ENCODE measurements at places on chromosomes 12 and 14.

- peak; percentile 53 for DNase-seq
Observed at GRCh38 chr12:90102957-90103652, 394.5 kb upstream of the ATP2B1 start.

- DNase-seq, result no peak
Observed at GRCh38 chr14:40494483-40494882, 1062.2 kb upstream of the FBXO33 start.

DNA sequence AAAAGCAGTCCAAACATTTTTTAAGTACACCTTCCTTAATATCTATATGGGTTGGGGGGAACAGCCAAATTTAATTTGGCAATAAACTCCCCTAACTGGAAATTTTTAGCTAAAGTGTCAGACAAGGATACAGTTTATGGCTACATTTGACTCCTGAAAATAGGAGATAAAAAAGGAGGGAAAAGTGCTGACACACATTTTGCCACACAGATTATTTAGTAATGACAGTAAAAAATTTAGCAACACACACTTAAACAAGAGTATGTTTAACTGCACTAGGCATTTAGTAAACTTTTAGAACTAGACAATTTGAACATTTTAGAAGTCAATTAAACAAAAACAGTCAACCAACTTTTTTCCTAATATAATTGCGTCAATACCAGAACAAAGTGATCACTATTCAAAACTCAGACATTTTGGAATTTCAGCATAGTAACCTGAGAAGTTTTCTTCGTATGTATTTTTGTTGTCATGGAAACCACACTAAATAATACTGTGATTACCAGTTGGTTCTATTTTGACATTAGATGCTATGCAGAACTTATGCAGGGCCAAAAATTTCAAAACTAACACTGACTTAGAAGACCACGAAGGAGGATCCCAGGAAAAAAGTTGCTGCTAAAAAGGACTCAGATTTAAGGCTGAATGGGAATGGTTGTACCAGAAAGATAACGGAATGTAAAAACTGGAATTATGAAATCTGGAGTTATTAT is 13.4 kb downstream of the GMFB start:
- no peak for DNase-seq

GRCh38 chr12:109864916-109865315 is 15.4 kb downstream of the GLTP start:
- DNase-seq, result peak; percentile 13

GRCh38 chr12:15782667-15783066 is 6.5 kb downstream of the EPS8 start:
- DNase-seq, result no peak

GRCh38 chr14:96103560-96104460 is 64.6 kb downstream of the C14orf132 start:
- DNase-seq, result no peak

GRCh38 chr12:11542599-11542998 is 106.9 kb upstream of the ETV6 start:
- no peak for DNase-seq

GRCh38 chr12:76444408-76444984 is 96.3 kb upstream of the BBS10 start:
- no peak for DNase-seq

GRCh38 chr12:63911341-63911740 is 66.8 kb downstream of the SRGAP1 start:
- no peak for DNase-seq

- no peak for DNase-seq
Observed at GRCh38 chr12:20125276-20125798, 243.0 kb upstream of the PDE3A start.

- DNase-seq, result no peak
Observed at GRCh38 chr12:80485222-80485987, 41.4 kb downstream of the PTPRQ start.

DNA sequence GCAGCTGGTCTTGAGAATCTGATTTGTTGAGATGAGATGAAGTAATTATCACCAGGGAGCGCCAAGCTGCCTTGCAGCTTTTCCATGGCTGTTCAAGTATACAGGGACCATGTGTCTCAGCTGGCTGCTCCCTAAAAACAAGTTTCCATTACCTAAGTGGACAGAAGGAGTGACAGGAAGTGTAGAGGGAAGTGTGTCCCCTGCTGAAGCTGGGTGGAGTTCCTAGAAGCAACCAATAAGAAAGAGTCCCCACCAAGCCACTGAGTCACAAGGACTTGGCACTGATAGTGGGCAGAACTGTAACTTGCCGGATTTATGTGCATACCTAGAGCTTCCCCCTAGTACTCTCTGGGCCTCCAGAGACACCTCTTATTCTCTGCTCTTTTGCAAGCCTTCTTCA is 1.5 kb upstream of the GPX2 start:
- no peak for DNase-seq

- peak; percentile 73 for DNase-seq
Observed at GRCh38 chr12:32671930-32672780, 6.9 kb upstream of the DNM1L start.

DNA sequence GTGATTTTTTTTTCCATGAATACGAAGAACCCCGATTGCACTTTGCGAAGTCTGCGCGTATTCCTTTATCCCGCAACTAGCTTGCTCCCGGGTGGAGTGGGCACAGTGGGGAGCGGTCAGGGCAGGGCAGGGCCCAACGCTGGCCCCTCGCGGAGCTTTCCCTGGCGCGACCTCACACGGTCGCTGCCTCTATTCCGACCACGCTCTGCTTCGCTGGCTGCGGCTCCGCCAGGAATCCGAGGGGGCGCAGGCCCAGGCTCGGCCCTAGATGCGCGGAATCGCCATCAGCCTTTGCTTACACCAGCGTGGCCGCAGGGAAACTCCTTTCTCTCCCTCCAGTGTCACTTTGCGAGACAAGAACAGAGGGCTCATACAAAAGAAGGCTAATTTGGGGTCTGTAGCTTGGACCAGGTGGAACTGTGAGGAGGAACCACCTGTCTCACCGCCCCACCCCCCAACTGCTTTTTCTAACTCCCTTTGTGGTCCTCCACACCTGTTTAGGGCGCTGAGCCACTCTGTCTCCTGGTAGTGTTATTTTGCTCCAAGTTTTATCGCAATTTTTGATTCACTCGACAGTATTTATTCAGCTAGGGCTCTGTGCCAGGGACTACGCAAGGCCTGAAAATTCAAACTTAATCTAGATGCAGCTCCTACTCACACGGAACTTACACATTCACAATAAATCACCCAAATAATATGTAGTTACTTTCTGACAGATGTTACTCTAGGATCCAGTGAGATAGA is 3.1 kb upstream of the NKX2-1 start:
- DNase-seq, result no peak

GRCh38 chr12:21025656-21026055 is 105.3 kb upstream of the SLCO1B1 start:
- no peak for DNase-seq

- DNase-seq, result no peak
Observed at GRCh38 chr12:92900941-92901340, 28.2 kb downstream of the EEA1 start.

DNA sequence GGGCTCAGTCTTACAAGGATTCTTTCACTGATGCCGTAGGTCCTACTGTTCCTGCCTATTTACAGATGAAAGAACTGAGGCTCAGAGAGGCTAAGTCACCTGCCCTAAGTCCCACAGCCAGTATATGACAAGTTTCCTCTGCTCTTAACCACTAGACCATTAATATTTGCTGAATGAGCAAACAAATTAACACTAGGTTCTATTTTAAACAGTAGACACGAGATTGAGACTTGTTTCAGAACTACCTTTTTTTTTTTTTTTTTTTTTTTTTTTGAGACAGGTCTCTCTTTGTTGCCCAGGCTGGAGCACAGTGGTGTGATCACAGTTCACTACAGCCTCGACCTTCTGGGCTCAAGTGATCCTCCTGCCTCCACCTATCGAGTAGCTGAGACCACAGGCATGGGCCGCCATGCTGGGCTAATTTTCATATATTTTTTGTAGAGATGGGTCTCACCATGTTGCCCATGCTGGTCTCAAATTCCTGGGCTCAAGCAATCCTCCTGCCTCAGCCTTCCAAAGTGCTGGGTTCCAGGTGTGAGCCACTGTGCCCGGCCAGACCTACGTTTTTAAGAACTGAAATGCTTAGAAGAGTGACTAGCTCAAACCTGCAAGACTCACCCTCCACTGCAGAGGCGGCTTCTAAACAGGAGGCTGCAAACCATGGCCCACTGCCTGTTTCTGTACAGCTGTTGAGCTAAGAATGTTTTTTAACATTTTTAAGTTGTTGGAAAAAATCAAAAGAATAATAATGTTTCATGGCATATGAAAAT is 12.9 kb downstream of the SYNE3 start:
- DNase-seq, result no peak

DNA sequence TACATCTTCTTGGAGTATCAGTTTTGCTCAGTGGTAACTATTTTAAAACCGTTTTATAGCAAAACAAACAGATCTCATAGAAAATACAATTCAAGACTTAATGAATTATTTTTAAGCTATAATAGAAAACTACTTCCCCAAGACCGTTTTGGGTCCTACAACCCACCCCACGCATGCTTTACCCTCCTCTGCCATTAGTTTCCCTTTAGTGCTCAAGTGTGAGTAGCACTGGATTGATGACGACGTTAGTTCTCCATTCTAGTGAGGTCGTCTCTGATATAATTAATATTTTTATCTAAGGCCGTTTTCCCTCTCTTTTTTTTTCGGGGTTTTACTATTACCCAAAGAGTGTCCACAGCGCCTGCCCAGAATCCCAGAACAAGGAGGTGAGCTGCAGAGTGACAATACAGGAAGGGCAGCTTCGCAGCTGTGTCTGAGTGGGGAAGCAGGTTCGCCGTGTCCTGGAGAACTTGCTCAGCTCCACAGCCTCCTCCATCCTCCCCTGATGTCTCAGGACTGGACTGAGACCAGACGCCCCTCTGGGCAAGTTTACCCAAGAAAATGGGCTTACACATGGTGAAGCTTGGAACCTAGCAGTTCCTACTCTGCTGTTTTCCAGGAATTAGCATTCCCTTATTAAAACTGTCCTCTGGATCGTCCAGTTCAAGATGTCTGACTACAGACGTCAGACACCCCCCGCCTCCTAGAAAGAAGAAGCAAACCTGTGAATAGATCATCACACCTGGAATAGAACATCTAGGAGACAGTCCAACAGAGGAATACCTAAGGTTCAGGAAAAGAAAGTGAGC is 31.9 kb upstream of the MON2 start:
- DNase-seq, result no peak

DNA sequence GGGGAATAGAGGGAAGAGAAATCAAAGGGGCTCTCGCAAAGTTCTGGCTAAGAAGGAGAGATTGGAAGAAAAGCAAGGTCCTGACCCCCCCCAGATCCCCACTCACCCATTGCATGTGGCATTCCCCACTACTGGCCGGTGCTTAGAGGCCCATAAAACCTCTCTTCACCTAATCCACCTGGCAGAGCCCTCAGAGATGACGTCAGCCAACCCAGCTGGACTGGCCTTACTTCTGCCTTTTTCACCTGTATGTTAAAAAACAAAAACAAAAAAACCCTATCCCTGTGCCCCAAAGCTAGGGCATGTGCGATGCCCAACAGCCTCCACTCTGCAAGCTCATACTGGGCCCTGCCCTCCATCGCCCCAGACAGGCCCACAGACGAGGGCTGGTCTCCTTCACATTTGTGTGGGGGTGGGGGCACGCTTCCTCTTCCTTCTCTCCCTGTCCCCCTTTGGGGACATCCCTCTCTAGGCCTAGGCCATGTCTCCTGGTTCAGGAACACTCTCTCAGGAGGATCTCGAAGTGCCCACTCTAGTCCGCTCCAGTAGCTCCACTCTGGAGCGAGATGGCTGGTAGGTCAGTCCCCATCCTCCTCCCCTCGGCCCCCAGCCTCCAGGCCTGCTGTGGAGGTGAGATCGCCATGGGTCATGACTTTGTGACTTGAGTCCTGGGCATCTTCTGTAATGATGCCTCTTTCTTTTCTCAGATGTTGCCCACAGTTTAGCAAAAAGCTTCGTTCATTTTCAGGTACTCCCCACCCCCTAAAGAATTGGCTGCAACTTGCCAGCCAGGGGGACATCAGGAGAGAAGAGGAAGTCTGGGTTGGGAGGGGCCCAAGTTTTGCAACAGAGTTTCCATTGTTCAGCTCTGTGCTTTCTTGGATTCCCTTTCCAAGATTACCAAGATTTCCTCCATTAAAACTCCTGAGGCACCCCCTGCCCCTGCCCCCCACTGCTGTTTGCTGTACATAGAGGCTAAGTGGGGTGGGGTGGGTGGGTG is 37.0 kb downstream of the FIGNL2 start:
- no peak for DNase-seq

DNA sequence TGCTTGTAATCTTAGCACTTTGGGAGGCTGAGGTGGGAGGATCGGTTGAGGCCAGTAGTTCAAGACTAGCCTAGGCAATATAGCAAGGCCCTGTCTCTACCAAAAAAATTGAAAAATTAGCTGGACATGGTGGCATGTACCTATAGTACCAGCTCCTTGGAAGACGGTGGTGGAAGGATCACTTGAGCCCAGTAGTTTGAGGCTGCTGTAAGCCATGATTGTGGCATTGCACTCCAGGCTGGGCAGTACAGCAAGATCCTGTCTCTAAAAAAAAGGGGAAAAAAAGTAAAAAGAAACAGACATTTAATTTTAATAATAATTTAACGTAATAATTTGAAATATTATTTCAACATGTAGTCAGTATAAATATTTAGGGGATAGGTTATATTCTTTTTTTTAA is 16.1 kb downstream of the MON2 start:
- DNase-seq, result no peak

DNA sequence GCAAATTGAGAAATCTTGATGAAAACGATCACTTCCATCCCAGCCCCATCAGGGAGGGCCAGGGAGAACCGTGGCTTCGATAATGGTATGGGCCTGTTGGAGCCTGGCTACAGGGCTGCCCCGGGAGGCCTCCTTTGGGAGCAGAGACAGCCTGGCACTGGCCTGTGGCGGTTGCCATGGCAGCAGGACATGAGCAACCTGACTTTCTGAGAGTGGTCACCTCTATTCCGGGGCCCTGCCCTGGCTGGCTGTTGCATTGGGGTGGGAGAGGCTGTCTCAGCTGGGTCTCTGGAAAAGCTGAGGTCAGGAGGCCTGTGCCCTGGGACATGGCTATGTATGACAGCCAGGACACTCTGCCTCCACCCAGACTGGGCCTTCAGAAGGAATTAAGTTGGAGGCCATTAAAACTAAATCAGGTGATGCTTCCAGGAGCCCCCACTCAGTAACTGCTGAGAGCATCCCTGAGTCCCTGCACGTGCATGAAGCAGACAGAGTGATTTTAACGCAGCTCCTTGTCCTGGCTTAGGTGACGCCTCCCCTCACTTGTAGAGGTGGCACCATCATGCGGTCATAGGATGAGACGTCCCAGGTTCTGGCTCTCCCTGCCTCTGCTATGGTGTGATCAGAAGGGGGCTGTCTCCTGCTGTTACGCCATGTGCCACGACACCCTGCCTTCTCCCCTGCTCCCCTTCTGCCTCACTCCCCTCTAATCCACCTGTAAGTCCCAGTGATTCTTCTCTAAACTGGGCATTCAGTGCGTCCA is 126.3 kb downstream of the SLC25A47 start:
- DNase-seq, result peak; percentile 12

DNA sequence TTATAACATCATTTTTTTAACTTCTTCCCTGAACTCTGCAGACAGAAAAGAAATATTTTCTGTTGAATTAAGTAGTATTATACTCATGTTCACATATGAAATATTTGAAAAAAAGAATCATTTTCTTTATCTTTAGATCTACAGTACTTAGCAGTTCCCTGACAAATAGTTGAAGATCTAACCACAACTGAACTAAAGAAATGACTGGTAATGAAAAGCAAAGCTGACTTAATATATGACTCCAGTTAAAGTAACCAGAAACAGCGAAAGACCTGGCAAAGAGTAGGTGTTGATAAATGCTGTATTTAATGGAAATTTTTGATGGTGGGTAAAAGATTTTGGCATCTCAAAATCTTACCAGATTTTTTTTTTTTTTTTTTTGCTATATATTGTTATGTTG is 207.1 kb upstream of the SLC16A7 start:
- no peak for DNase-seq
